ENCODE measurements at places on chromosomes 11 and 22. TPM values are rescaled to one million over a fixed set of nuclear protein-coding genes. Genes with fewer than 3 reads are reported as not detected.

ISX gene
- 0.07 TPM for total RNA-seq

USH1C gene
- not detected for total RNA-seq

DNA sequence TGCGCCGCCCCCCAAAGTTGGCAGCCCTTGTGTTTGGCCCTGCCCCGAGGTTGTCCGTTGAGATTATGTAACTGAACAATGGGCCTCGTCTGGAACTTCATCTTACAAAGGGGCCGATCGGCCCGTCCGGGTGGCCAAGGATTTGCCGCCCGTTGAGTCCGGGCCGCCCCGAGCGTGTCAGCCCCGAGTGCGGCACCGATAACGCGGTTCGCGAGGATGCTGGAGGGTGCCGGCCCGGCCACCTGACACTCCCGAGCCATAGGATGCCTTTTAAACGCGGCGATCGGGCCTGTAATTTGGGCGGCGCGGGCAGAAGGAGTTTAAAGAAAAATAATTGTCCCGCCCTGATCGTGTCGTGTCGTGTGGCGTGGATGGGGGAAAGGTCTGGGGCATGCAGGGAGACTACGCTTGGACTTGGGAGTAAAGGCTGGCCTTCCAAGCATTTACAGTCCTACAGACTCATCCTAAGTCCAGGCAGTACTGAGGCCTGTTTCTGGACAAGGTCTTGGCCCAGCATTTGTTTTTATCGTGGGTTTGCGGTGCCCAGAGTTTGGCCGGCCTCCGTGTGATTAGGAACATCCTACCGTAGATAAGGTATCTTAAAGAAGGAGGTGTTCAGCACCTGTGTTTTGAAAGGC, 1.3 kb downstream of the WEE1 start:
- peak; percentile 20 for DNase-seq

DNA sequence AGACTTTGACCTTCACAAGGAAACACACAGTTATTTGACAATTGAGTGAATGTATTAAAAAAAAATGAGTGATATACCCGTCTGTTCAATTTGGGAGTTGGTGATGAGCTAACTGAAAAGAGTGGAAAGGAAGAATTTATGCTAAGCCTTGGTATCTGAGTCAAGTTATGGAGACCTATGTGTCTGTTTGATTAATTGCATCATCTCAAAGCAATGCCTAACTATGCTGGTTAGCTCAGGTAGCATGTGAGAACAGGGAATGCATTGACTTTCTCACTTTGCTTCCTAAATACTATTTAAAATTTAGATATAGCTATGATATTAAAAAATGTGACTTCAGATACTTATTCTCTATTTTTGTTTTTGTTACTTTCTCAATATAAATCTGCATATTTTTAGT, 110.5 kb downstream of the DDX10 start:
- no peak for DNase-seq

- DNase-seq: no peak
These were observed 24.6 kb upstream of the ACER3 start for GRCh38 chr11:76835928-76836612.
